ENCODE measurements at places on chromosomes 5 and 9. TPM values are rescaled to one million over a fixed set of nuclear protein-coding genes. Genes with fewer than 3 reads are reported as not detected.

DNA sequence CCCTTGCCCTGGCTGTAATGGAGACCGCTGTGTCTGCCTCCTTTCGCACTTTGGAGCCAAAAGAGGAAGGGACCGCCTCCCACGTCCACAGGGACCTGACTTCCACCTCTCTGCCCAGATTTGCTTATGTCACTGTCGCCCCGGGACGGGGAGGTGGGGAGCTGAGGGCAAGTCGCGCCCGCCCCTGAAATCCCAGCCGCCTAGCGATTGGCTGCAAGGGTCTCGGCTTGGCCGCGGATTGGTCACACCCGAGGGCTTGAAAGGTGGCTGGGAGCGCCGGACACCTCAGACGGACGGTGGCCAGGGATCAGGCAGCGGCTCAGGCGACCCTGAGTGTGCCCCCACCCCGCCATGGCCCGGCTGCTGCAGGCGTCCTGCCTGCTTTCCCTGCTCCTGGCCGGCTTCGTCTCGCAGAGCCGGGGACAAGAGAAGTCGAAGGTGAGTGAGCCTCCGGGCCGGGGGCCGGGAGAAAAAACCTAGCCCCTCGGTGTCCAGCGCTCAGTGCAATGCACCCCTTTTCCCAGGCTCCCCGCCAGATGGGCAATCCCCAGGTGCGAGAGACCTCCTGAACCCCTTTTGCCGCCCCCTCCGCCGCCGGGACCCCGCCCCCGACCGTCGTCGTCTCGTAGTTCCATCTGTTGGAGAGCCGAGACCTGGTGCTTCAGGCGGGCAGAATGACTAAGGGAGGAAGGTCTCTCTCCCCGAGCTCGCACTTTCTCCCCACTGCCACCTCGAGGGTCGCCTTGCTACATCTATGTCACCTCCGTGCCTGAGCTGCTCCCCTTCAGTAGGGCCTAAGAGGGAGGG, at the start of gene GPX3:
GPX3 (plus strand) TSS at position 288 of the 807 bp plus-strand sequence; CDS start at position 352, 64 bp downstream.
- peak within 1 kb of the TSS; percentile 96 for H3K27ac ChIP-seq
- no peaks in the 10 kb centered on the region for H3K27me3 ChIP-seq
- peak; percentile 98 for DNase-seq
- H3K4me1 ChIP-seq, result peaks cover 50% of the 10 kb centered on the region

DNA sequence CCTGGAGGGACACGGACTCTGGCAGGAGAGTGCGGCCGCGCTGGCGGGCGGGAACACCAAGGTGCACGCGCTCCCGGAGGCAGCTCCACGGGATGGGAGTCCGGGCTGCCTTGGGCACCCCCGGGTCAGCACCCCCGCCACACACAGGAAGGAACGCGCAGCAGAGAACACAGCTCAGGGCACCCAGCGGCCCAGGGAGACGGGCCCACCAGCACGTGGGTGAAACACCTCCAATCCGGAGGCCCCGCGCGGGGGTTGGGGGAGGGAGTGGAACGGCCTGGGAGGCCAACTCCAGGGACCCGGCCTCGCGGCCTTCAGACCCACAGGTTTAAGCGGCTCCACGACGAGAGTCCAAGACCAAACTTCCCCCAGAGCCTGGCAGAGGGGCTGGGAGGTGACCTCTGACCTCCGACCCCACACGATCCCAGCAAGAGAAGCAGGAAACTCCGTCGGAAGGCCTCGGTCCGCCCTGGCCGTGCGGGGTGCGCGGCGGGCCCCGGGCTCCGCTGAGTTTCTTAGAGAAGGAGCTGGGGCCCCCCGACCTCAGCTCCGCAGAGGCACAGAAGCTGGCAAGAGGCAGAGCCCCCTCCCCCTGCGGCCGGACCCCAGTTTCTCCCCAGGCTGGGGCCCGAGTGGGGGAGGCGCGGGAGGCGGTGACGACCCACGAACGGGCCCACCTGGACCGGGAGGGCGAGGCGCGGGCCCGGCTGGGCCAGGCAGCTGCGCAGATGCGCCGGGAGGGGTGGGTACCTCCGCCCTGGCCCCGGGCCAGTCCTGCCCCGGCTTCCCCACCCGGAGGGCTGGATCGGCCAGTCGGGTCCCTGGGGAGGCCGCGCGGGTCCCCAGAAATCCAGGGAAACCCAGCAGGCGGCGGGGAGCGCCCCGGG, 851 bp downstream of the NACC2 start:
- H3K27ac ChIP-seq, result peak overlapping the region; percentile 93
- no peaks in the 10 kb centered on the region for H3K36me3 ChIP-seq
- peaks cover 49% of the 10 kb centered on the region for H3K4me1 ChIP-seq
- DNase-seq, result peak; percentile 94
- H3K4me3 ChIP-seq, result peak overlapping the region; percentile 71
- H3K27me3 ChIP-seq, result no peaks in the 10 kb centered on the region

GRCh38 chr5:138338411-138339090, 485 bp downstream of the FAM53C start:
- DNase-seq, result no peak
- peak overlapping the region; percentile 73 for H3K4me3 ChIP-seq
- peak overlapping the region; percentile 99 for H3K27ac ChIP-seq
- peaks cover 3% of the 10 kb centered on the region for H3K36me3 ChIP-seq
- peaks cover 22% of the 10 kb centered on the region for H3K4me1 ChIP-seq

DNA sequence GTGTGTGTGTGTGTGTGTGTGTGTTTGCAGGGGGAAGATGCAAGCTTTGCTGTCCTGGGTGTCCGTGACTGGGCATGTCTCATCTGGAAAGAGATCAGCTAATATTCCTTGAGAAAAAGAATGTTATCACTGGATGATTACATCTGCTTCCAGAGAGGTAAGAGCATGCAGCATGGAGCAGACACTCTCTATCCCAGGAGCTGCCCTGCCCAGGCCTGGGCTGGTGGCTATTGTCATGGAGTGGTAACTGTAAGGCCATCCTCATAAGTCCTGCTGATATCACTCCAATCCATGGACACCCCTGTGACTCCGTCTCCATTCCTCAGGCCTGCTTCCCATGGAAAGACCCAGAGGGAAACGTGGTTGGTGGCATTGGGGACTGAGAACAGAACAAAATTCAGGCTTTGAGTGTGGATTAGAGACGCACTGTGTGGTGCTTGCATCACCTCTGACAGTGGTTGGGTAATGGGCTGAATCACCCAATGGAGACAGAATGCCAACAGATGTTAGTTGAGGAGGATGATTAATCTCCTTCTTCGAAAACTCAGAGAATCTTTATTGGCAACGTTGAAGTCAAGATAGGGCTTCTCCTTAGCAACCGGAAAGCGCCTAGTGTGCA, 52.0 kb upstream of the KCNIP1 start:
- no peak for DNase-seq
- no peak overlapping the region for H3K4me3 ChIP-seq
- H3K36me3 ChIP-seq, result no peaks in the 10 kb centered on the region

GRCh38 chr9:102069969-102070368, 331.5 kb upstream of the GRIN3A start:
- H3K4me1 ChIP-seq, result no peaks in the 10 kb centered on the region
- H3K27me3 ChIP-seq, result no peaks in the 10 kb centered on the region
- no peak overlapping the region for H3K27ac ChIP-seq
- no peaks in the 10 kb centered on the region for H3K36me3 ChIP-seq
- no peak overlapping the region for H3K4me3 ChIP-seq
- DNase-seq, result no peak

DNA sequence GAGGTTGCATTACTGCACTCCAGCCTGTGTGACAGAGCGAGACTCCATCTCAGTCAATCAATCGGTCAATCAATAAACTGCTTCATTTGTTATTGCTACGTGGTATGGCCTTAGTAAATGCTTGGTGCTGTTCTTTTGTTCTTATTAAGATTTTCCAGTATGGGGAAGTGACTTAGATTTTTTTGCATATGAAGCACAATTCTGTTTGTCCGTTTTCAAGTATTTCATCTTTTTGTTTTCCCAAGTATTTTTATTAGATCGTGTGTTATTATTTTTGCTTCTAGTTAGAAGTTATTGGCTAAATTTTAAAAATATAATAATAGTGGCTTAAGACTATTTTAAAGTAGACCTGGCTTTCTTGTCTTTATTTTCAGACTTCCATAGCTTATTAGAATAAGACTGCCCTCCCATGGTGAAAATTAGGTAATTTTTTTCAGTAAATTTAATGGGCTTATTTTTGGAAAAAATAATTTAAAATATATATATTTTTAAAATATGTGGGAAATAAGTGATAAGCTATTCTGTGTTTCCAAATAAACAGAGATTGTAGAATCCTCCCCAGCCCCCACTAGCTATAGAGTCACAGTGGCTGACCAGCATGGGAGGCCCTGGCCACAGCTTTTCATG, 14.7 kb upstream of the OMD start:
- H3K4me1 ChIP-seq, result peaks cover 8% of the 10 kb centered on the region
- H3K36me3 ChIP-seq, result no peaks in the 10 kb centered on the region
- no peak overlapping the region for H3K27ac ChIP-seq
- H3K4me3 ChIP-seq, result no peak overlapping the region
- DNase-seq, result no peak

DNA sequence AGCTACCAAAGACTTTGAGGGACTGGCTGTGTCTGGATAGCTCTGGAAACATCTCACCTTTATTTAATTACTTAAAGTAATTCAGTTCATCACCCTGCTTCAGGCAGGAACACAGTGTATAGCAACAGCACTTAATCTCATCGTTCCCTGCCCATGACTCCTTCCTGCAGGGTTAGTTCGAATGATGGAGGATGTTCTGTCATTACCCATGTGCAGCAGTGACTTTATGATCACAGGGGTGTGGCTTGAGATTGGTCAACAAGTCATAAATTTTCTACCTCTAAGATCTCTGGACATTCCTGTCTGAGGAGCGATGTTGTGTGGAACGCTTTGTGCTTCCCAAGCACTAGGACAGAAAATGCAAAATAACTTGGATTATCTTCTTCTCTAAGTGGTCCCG, 37.1 kb upstream of the PRUNE2 start:
- H3K4me3 ChIP-seq, result no peak overlapping the region
- H3K27ac ChIP-seq, result no peak overlapping the region
- DNase-seq, result no peak
- no peaks in the 10 kb centered on the region for H3K4me1 ChIP-seq

DNA sequence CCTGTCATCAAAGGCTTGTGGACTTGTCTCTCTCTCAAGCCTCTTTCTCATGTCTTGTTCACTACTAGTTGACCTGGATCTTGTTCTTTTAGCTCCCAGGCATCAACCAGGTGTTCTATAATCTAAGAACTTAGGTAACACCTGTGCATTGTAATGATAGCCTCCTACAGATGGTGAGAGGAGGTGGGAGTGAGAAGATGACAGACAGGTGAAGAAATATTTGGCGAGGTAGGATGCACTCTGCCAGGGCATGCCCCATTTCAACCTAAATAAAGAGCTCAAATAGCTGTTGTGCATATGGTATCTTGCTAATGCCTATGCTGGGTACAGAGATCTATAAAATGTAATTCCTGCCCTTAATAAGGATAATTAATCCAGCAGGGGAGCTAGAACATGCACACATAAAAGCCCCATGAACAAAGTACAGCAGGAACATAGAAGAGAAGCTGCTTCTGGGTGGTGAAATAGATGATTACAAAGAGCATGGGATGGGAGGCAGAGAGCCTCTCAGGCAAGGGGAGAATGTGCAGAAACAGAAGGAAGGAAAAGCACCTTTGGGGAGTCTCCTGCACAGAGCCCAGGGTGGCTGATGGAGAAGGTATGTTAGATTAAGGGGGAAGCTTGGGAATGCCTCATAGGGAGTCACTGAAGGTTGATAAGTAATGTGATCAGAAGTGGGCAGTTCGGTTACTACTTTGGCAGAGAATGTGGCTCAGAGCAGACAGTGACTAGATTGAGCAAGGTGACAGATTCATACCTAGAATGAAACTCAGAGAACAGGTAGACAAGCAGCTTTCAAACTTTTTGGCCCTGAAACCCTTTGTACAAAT, 28.0 kb upstream of the PLIN2 start:
- no peak overlapping the region for H3K27ac ChIP-seq
- no peaks in the 10 kb centered on the region for H3K4me1 ChIP-seq
- H3K27me3 ChIP-seq, result no peaks in the 10 kb centered on the region
- no peaks in the 10 kb centered on the region for H3K36me3 ChIP-seq

DNA sequence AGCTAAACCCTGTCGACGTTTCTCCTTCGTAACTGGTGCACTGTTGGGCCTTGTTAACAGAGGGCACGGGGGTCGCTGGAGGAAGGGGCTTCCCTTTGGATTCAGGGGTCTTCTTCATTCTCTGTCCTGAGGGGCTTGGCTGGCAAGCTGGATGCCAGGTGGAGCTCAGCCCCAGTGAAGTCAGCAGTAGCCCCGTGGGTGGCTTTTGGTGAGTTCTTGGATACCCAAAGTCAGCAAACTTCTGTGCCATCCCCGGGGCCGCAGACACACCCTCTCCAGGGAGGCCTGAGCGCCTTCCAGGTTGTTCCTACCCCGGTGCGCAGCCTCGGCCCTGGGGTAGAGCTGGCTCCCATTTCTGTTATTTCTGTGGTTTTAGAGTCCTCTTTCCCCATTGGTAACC, 12.3 kb upstream of the OBP2A start:
- H3K27me3 ChIP-seq, result no peaks in the 10 kb centered on the region
- no peak overlapping the region for H3K27ac ChIP-seq
- no peak overlapping the region for H3K4me3 ChIP-seq

DNA sequence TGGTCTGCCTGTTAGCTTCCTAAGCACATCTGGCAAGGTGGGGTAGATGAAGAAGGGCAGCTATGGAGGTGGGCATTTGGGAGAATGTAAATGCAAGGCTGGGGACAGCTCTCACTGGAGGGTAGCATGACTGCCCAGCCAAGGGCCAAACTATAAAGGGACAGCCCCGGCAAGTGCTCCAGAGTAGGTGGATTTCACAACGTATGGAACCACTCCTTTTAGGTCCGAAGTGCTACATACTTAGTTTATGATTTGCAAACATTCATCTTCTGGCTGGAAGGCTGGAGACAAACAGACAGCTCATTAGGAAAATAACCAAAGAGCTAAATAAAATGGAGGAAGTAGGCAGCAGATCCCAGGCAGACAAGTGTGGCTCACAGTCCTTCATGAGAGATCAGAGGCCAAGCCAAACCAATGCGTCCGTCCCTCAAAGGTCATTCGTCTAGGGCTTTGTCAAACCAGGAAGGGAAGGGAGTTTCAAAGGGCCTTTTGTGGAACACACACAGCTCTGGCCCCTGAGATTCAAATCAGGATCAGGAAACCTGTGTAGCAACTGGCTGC, 42.5 kb upstream of the GLRX start:
- H3K4me3 ChIP-seq, result no peak overlapping the region
- no peak for DNase-seq
- H3K27me3 ChIP-seq, result no peaks in the 10 kb centered on the region
- peaks cover 43% of the 10 kb centered on the region for H3K4me1 ChIP-seq
- no peaks in the 10 kb centered on the region for H3K36me3 ChIP-seq

DNA sequence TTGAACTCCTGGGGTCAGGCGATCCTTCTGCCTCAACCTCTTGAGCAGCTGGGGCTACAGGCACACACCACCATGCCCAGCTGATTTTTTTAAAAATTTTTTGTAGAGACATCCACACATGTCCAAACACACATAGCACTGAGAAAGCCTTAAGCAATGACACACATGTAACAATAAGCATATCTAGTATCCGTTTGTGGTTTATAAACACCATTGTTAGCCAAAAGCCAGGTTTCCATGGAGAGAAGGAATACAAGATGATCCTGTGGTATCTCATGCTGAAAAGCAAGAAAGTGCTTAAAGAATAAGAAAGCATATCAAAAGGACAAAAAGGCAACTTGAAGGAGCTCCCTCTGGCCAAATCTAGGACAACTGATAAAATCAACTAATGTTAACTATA, 29.7 kb upstream of the SLC1A3 start:
- no peaks in the 10 kb centered on the region for H3K36me3 ChIP-seq
- no peak for DNase-seq
- no peak overlapping the region for H3K27ac ChIP-seq
- no peaks in the 10 kb centered on the region for H3K4me1 ChIP-seq
- no peak overlapping the region for H3K4me3 ChIP-seq

The OR13J1 gene
- not detected for total RNA-seq

The TTC16 gene
- not detected for total RNA-seq

The RPS23 gene
- 2,201 TPM for total RNA-seq

The ENTPD8 gene
- not detected for total RNA-seq

The KCTD16 gene
- total RNA-seq, result 0.04 TPM
